ENCODE measurements at places on chromosomes 3 and 15.

GRCh38 chr15:51137880-51138430, 43.2 kb upstream of the TNFAIP8L3 start:
- DNase-seq = no peak

- DNase-seq = no peak
Observed at GRCh38 chr3:55709411-55710012, 222.4 kb upstream of the WNT5A start.

- no peak for DNase-seq
Observed at GRCh38 chr3:130341388-130341787, 4.1 kb upstream of the COL6A5 start.

DNA sequence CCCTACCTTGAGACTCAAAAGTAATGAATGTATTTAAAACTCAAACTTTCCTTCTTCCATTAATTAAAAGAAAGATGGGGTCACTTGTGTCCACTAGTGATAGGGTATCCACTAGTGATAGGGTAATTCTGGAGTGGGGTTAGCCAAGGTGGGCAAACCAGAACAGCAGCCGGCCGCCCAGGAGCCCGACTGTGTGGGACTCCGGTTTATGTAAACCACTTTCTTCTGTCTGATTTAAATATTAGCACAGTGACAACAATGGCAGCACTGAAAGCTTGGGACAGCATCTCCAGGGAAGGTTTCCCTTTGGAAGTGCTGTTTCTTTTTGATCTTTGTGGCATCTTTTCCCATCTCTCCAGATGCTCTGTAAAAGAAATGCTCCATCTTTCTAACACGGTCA, 722 bp downstream of the MYZAP start:
- no peak for DNase-seq

DNA sequence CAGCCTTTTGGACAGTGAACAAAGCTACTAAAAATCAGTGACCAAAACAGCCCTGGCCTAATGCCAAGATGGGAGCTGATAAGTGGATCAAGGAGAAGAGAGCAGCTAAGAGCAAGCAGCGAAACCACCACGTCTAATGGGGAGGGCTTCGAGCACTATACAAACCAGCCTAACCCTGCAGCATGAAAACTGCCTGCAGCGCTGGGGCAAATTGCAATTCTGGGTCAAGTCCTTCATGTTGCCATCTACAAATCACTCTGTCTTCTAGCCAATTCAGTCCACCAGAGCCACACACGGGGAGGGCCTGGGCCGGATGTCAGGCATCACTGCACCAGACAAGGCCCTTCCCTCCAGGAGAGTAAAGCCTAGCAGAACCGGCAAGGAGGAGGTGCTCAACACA, 30.5 kb upstream of the SPATA12 start:
- no peak for DNase-seq

DNA sequence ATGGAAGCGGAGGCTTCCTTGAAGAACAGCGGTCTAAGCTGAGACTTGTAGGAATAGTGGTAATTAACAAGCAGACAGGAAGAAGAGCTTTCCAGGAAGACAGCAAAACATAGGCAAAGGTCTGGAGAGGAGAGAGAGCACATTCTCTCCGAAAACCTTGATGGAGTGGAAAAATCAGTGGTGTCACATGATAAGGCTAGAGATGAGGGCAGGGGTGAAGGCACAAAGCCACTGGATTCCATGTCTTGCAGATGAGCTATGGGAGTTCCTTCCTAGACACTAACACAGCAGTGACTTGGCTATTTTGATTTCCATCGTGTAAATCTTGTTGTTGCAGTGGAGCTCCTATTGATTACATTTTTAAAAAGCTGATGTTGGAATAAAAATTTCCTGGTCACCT, 132.0 kb downstream of the MCTP2 start:
- no peak for DNase-seq

DNA sequence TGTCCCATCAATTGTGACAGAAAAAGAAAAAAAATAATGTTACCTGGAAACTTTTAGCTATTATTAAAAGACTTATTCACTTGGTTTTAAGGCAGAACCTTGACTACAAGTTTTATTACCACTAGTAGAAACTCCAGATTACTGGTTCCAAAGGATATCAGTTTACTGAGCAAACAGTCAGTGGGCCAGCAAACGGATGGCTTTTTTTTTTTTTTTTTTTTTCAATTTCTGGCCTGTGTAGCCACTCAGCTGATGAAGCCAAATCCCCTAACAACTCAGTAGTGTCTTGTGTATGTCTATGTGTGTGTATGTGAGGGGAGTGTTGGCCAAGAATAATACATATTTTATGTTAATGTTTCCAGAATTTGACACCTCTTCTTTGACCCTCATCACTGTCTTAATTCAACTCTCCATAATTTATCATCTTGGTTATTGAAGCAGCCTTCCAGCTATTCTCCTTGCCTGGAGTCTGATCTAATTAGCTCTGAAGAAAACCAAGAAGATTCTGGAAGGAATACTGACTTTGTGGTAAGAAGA, 724.9 kb downstream of the NSUN3 start:
- DNase-seq = no peak
